GM12878 (cell line): ENCODE measurements at places on chromosomes 1 and 21. TPM values are rescaled to one million over a fixed set of nuclear protein-coding genes. Genes with fewer than 3 reads are reported as not detected.

DNA sequence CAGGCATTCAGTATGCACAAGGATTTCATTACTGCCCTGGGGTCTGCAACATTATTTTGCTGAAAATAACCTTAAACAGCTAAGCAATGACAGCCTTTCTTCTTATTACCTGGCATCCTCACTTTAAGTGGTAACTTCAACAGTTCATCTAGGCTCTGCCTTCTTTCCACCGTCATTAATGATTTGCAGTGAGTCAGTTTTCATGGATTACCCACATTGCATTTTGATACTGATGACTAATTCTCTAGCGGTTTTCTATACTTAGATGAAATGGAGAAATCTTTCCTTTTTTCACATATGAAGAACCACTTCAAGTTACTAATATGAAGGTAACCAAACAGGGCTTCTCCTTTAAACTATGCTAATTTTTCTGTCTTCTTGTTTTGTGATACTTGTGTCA lies 226.9 kb upstream of the TMPRSS15 start:
- no peak for DNase-seq

- peak; percentile 23 for DNase-seq
These were observed 19.7 kb downstream of the EDEM3 start for GRCh38 chr1:184734980-184735379.

- DNase-seq, result no peak
These were observed 96.4 kb upstream of the HOOK1 start for GRCh38 chr1:59718064-59718988.

GRCh38 chr21:31795992-31796391 lies 64.1 kb upstream of the SCAF4 start:
- DNase-seq, result no peak

DNA sequence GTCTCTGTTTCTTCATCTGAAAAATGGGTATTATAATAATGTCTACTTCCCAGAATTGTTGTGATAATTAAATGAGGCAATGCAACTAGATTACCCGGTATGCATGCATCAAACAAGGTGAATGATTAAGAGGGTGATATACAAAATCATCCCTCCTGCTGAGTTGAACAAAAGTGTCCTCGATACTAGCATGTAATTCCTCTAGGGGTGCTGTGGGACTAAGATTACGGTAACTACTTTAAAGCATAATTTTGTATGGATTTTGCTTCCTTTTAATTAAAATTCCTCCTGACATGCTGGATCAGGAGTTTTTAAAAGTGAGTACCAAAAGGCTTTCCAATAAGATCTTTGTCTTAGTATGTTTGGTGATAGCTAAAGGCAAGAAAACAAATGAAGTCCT lies 98.7 kb upstream of the PRMT6 start:
- no peak for DNase-seq

B3GALT2 gene
- not detected in 2 replicates for total RNA-seq

DNA sequence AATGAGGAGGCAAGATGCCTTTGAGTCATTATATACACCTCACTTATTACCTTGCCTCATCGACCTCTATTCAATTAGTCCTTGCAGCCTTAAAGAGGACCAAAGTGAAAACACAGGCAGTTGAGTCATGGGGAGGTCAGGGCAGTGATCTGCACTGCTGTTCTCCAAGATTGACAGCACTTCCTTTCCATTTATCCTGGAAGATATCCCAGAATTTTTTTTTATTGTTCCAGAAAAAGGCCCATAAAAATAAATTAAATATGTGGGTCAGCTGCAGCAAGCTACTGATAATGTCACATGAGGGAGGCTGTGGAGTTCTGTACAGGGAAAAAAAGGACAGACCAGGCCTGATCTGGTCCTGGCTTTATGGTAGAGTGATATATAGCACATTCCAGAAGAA lies 33.2 kb upstream of the CDC42BPA start:
- no peak for DNase-seq

DNA sequence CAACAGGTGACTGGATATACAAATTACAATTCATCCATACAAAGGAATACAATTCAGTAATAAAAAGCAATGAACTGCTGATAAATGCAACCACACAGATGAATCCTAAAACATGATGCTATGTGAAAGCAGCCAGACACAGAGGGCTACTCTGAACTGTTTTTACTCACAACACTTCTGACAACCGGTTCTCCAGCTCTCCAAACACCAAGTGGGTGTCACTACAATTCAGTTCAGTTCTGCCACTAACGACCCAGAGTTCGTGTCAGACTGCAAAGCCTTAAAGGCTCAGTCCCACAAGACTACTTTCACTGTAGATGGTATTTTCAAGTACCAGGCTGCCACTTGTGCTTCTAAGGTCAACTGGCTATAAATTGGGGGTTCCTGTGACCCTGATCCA lies 119.4 kb downstream of the SLC16A1 start:
- DNase-seq, result no peak

- DNase-seq, result no peak
These were observed 106.4 kb downstream of the TBX19 start for GRCh38 chr1:168386949-168387586.

RIMS3 gene
- total RNA-seq, result 0.74 and 0.93 TPM in 2 replicates

ADCY10 gene
- not detected in 2 replicates for total RNA-seq

GRCh38 chr1:151314137-151314875 lies 12.9 kb downstream of the PI4KB start:
- DNase-seq, result no peak

DNA sequence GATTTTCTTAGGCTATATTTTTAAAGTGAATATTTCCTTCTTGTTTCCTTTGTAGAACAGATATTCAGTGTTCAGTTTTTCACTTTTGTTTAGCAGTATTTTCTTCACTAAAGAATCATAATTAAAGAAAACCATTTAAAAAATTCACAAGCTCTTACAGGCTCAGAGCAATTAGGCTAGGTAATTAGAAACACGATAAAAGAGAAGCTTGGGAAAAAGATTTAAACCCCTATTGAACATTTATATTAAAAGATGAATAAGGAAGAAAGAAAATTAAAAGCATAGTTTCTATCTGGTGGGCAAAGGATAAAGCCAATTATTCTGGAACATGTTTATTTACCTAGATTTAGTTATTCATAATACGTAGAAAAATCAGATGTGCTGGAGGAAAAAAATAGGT lies 942.6 kb downstream of the PLA2G4A start:
- no peak for DNase-seq

PDC gene
- not detected in 2 replicates for total RNA-seq

WNT2B gene
- 0.11 and 0.15 TPM in 2 replicates for total RNA-seq

DNALI1 gene
- total RNA-seq, result not detected in 2 replicates

ATP6V1G3 gene
- total RNA-seq, result not detected in 2 replicates

DNA sequence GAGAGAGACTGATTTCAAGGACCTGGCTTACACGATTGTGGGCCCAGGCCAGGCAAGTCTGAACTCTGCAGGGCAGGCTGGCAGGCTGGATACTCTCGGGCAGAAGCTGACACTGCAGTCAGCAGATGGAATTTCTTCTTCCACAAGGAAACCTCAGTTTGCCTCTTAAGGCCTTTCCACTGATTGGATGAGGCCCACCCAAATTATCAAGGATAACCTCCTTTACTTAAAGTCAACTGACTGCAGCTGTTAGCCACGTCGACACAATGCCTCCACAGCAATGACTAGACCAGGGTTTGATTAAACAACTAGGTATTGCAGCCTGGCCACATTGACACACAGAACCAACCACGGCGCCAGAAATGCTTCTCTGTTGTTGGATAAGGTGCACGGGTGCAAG lies 130.5 kb downstream of the PSMG1 start:
- DNase-seq, result no peak

DYNLT4 gene
- 0.28 and 0.45 TPM in 2 replicates for total RNA-seq

GRCh38 chr1:153573351-153573750 lies 7.7 kb upstream of the S100A2 start:
- DNase-seq, result no peak

DNA sequence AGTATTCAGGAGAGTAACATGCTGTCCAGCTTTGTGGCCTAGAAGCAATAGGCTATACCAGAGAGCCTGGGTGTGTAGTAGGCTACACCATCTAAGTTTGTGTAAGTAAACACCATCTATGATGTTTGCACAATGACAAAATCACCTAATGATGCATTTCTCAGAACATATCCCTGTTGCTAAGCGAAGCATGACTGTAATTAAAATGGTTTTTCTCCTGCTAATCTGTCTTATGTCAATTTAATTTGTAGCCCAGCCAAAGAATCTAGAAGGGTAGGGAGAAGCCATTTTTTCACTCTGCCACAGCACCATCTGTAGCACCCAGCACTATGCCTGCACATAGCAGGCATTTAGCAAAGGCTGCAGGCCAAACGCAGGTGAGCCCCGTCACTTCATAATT lies 2.0 kb upstream of the TTC24 start:
- no peak for DNase-seq

- DNase-seq, result peak; percentile 26
These were observed 13.2 kb upstream of the CELA3B start for GRCh38 chr1:21963477-21964217.
